ENCODE measurements at places on chromosomes 2 and 18. TPM values are rescaled to one million over a fixed set of nuclear protein-coding genes. Genes with fewer than 3 reads are reported as not detected.

The CGREF1 gene
- 0.80 TPM for total RNA-seq

The CRACDL gene
- 3.0 TPM for total RNA-seq

The ACVR1C gene
- total RNA-seq = 0.36 TPM

The SLC4A5 gene
- total RNA-seq = 2.3 TPM

The MARS2 gene
- 7.2 TPM for total RNA-seq

The NEU2 gene
- not detected for total RNA-seq

The CIB4 gene
- total RNA-seq = not detected

The HNMT gene
- total RNA-seq = 11.7 TPM

The RGPD3 gene
- not detected for total RNA-seq

The ZBTB14 gene
- 9.0 TPM for total RNA-seq

The PXDN gene
- 15.7 TPM for total RNA-seq

The LYPD6B gene
- not detected for total RNA-seq

Measured in left ventricle myocardium inferior (tissue), 1 donor.